Stimulated activated CD4-positive, alpha-beta T cell treated with anti-CD3 and anti-CD28 coated beads, Interleukin-1b, Interleukin-23, amount 100 ng/mL, for 1 hour (primary cell): ENCODE measurements at places on chromosomes 5 and 9.

DNA sequence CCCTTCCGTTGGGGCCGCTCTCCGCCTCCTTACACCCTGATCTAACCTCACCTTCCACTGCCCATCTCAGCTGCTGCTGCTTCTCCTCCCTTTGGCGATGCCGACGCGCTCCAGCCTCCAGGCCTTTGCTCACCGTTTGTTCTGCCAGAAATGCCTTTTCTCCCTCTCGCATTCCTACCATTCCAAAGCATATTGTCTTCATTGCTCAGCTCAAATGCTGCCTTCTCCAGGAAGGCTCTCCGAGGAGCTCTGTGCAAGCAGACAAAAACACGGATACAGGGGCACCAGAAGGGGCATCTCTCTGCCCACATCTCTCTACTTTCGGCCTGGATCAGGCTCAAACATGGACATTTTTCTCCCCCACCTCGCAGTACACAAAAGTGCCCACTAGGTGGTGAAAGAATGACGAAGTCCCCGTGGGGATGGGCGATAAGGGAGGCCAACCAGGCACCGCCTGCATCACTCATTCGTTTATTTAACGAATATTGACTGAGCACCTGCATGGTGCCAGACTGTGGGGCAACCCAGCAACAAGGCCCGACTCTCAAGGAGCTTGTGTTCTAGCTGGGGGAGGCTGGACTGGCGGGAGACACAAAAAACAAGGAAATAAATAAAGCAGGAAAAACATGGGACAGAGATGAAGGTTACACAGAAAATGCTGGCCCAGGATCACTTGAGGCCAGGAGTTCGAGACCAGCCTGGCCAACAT, 7.3 kb upstream of the GRHPR start:
- DNase-seq: peak; percentile 64

DNA sequence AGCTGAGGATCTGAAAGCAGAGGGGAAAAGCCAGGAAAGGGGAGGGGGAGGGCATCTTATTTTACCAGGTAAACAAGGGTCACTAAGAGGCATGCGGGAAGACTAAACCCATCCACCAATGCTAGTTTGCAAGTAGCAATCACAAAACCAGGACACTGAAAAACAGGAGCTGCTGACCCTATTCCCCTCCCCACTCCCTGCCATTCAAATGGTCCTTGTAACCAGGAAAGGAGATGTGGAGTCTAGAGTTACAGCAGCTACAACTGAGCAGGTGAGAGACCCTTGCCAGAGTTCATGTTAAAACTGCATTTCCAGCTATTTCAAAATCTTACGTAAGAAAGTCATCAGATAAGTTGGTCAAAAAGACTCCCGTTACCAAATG, 85.3 kb upstream of the SIMC1 start:
- no peak for DNase-seq

GRCh38 chr5:156479849-156480248, 152.9 kb downstream of the SGCD start:
- DNase-seq: no peak

- peak; percentile 57 for DNase-seq
These were observed 115.4 kb downstream of the RGS3 start for GRCh38 chr9:113578882-113579282.

DNA sequence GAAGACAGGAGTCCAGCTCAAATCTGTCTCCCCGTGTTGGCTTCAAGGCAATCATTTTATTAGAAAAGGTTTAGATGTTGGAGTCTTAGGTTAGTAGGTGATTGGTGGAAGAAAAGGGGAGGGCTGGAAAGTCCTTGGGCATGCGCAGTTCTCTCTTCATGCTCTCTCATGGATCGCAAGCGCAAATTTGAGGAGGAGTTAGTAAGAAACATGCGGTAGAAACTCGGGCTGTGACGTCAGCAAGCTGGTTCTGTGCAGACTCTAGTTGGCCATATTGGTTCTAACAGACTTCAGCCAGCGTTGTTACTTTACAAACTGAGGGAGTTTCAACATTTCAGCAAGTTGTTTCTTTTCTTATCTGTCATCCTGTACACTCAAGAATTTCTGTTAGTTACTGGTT, 392.2 kb downstream of the CDK5RAP2 start:
- no peak for DNase-seq

- DNase-seq: no peak
These were observed 35.3 kb upstream of the SPRY4 start for GRCh38 chr5:142360051-142360498.

DNA sequence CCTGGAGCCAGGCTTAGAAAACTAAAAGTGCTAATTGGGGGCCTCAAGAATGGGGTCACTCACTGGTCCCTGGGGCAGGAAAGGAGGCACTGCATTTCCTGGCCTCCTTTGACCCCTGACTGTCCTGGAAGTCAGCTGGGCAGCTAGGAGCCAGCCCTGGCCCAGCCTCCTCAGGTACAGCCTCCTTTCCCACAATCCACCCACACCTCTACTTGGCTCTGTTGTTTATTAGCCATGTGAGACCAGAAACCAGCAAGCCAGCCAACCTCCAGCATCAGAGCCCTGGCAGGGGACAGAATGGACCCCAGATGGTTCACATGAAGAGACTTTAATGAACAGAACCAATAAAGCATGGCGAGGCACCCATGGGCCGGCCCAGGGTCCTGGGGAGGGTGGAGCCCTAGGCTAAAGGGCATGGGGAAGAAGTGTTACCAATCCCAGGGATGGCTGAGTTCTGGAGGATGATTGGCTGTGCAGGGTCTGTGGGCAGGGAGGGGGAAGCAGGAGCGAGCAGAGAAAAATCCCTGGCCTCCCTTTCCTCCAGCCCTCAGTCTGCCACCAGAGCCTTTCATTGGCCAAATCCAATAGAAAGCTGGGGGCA, 55.3 kb upstream of the ANGPTL2 start:
- no peak for DNase-seq
